ENCODE measurements at places on chromosomes 12 and 14. TPM values are rescaled to one million over a fixed set of nuclear protein-coding genes. Genes with fewer than 3 reads are reported as not detected.

GRCh38 chr12:108268397-108268796 is 70.7 kb downstream of the CMKLR1 start:
- H3K36me3 ChIP-seq = no peaks in the 10 kb centered on the region
- no peaks in the 10 kb centered on the region for H3K27me3 ChIP-seq

DNA sequence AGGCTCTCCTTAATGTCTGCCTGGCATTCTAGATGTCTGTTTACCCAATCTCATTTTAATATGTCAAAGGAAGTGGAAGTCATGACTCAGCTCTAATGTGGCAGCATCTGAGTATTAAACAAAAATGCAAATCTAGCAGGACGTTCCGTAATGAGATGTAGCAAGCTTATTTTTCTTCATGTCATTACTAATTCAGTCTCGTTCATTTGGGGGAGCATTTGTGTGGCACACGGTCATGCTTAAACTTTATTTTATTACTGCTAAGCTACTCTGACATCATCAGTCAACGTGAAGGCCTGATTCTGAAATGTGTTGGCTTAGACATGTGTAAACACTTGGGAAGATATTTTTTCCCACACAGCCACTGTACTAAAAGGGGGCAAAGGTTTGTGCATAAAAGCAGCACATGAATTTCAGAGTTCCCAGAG is 326.7 kb upstream of the TMPO start:
- no peaks in the 10 kb centered on the region for H3K4me1 ChIP-seq
- no peak for DNase-seq
- no peak overlapping the region for H3K27ac ChIP-seq

GRCh38 chr14:101495284-101495683 is 66.0 kb upstream of the DIO3 start:
- no peak overlapping the region for H3K4me3 ChIP-seq
- DNase-seq = no peak
- no peaks in the 10 kb centered on the region for H3K36me3 ChIP-seq
- no peaks in the 10 kb centered on the region for H3K27me3 ChIP-seq
- no peak overlapping the region for H3K27ac ChIP-seq
- H3K4me1 ChIP-seq = peaks cover 7% of the 10 kb centered on the region

GRCh38 chr12:5479761-5480160 is 47.9 kb downstream of the NTF3 start:
- no peak overlapping the region for H3K4me3 ChIP-seq
- H3K27me3 ChIP-seq = no peaks in the 10 kb centered on the region
- no peaks in the 10 kb centered on the region for H3K36me3 ChIP-seq
- DNase-seq = no peak
- H3K4me1 ChIP-seq = no peaks in the 10 kb centered on the region

Gene RFX4
- total RNA-seq = not detected

Gene ABHD4
- total RNA-seq = 58.3 TPM
